ENCODE measurements at places on chromosomes 4 and X.
A peak's percentile ranks its signal among the peaks of the same experiment; 100 is the strongest.

DNA sequence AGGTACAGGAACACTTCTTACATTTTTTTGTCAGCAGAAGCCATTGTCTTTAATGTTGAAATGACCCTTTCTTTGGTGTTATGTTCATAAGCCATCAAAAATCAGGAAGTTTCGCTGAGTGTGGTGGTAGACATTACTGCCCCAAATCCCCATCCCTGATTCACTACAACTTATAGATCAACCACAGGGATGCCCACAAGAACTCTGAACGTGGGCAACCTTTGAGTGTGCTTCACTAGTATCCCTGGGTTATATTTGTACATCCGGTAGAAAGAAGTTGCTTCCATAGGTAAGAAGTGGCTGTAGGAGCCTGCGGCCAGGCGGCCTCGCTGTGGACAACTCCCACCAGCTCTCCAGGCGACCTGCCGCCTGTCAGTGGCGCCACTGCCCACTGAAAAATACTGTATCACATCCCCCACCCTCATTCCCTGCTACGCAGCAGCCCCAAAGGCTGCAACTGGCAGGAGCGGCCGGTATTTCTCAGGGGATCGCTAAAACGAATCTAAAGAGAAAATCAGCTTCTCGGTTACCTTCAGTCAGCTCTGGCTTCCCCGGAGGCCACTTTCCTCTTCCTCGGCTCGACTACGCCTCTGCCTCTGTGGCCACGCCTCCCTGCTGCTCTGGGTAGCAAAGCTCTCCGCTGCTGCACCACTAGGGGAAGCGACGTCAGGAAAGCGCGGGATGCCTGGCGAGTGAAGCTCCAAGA lies 13.9 kb upstream of the ETDC start:
- peak; percentile 10 for DNase-seq

DNA sequence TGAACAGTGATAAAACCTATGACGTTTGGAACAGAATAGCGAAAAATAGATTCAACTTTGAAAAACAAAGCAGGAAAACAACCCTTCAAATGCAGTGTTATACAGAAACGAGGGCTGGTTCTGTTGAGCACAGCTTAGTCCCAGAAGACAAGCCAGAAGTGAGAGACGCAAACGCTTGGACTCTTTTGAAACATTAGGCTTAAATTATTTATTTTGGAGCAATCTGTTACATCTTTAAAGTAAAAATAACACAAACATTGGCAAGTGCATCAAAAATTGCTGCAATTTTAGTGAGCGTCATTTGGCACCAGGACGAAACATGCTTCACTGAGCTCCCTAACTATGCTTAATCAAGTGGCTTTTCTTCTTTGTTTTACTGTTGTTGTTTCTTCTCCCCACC lies 63.5 kb downstream of the ENPP6 start:
- no peak for DNase-seq

DNA sequence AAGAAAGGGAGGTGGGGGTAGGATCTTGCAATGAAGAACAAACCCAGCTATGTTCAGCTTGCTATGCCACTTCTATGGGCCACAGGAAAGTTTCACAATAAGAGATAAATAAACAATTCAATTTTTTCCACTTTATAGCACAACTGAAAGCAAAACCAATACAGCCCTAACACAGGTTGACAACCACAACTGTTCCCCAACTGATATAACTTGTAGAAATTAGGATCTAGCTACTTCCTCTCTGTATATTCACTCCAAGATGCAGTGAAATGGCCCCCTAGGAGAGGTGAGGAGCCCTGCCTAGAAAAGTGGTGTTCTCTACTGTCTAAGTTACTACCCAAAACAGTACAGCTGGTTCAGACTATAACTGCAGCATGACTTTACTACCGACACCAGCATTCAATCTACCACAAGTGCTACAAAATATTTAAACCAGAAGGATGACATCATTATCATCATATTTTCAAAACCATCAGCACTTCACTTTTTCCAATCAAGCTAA lies 77.0 kb downstream of the FBXW7 start:
- DNase-seq = no peak

GRCh38 chr4:68803013-68803412 lies 12.8 kb upstream of the UGT2B10 start:
- DNase-seq = no peak

DNA sequence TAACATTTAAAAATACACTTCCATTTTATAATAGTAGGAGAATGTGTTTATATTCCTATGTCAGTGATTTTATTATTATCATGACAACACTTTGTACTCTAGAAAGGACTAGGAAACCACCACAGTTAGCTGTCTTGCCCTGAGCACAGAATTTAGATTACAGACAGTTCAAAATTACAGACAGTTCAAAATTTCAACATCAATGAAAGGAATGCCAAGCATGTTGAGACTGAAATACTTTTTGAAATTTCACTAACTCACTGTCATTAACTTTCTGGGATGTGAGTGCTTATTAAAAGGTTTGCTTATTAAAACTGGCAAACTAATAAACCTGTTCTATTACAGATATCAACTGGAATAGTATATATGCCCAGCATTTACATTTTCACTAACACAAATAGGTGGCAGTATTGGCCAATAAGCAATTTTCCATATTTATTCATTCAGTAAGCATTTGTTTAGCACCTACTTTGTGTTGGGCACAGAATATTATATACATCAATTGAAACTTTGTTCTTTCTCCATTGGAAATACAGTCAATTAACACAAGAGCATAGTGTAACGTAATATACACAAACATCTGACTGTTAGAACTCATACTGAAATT lies 179.4 kb downstream of the FBXW7 start:
- DNase-seq = no peak

- no peak for DNase-seq
Measured at GRCh38 chrX:133414406-133415275, 648 bp downstream of the GPC4 start.

- DNase-seq = no peak
Measured at GRCh38 chrX:151821226-151821625, 86.7 kb downstream of the CNGA2 start.

All from C1 segment of cervical spinal cord (tissue), 14 donors.